ENCODE measurements at places on chromosomes 6 and 20.

DNA sequence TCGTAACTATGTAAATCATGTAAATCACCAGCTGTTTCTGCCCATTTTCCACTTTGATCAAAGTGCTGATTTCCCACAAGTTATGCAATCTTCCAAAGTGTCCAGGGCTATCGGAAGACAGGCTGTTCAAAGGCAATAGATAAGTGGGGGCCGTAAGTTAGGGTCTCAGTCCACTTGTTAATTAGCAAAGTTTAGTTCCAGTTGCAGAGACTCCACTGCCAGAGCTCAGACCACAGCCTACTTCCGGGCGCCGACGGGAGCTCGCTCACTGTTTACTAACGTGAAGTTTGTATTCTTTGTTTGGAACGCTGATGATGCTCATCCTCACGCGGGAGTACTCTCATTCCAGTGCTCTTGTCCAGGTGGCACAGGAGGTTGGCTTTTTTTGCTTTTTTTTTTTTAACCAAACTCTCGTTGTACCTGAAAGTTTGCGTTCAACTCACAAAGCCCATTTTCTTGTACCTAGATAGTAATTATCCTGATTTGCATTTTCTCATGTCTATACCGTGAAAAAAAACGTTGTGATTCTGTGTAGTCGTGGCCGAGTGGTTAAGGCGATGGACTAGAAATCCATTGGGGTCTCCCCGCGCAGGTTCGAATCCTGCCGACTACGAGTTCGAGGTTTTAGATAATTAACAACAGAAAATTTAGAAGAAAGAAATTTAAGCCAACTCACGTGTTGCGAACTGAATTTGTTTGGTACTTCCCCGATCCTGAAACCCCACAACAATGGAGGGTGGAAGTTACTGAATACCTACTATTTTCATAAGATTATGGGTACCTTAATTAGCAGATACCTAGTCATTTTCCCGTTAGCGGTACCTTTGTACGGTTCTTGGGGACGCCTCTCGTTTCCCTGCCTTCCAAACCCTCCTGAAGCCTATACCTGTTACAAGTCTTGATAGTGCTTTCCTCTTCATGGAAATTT is 29.9 kb upstream of the ZNF184 start:
- DNase-seq, result peak; percentile 35

- no peak for DNase-seq
Measured at GRCh38 chr6:170132011-170132521, 158.8 kb downstream of the DLL1 start.

DNA sequence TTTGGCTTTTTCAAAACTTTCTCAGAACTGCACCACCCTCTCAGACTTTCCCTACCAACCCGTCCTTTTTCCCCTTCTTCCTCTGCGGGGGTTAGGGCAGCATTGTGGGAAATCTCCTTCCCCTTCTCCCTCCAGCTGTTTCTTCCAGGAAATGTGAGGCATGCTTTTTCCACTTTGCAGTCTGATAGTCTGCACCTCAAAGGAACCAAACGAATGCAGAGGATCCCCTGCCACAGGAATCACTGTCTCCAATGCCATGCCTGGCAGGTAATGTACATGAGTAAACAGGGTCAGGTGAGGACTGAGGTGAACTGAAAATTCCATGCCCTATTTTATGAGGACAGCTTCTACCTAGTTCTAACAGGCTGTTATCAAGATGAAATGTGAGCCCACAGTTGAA is 218.4 kb downstream of the BCAS1 start:
- no peak for DNase-seq

- DNase-seq, result no peak
Measured at GRCh38 chr6:99147206-99147605, 199.5 kb upstream of the FBXL4 start.

DNA sequence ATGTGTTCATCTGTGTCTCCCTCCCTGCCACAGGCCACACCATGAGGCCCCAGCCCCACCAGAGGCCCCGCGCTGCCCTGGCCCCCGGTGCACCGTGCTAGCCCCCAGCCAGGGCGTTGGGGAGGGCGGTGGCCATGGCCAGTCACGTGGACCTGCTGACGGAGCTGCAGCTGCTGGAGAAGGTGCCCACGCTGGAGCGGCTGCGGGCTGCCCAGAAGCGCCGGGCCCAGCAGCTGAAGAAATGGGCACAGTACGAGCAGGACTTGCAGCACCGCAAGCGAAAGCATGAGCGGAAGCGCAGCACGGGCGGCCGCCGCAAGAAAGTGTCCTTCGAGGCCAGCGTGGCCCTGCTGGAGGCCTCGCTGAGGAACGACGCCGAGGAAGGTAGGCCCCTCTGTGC is 30.3 kb downstream of the PPP1R16B start:
- DNase-seq, result no peak

GRCh38 chr20:62122654-62123449 is 577 bp downstream of the LSM14B start:
- DNase-seq, result peak; percentile 63

DNA sequence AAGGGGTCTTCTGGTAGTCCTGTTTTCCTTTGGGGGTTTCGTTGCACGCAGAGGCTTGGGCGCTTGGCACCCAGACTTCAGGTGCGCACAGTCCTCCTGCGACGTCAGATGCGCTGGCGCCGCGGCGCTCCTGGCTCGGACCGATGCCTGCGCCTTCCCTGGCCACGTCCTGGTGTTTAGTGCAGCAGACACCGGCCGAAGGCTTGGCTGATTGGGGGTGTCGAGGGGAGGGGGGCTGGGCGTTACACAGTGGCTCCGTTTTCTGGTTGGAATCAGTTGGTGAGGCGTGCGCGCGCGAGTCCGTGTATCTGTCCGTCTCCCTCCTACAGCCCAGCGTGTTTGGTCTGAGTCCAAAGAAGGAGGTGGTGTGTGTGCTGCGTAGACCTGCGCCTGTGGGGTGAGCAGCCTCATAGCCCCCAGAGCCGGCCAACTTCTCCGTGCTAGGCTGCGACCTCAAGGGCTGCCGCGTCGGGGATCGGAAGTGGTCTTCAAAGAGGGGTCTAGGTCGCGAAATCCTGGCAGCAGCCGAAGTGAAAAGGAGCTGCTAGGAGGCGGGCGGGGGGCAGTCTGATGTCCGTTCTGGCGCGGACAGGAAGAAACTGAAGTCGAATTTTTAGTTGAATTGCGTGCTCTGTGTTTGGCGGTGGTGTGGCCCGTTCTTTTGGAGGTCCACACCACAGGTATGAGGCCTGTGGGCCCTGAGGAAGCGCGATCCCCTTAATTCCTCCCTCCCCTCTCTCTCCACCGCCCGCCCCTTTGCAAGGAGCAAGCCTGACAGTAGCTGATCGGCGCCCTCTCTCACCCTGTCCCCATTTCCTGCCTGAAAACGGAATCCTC is 1.5 kb downstream of the SYNDIG1 start:
- DNase-seq, result no peak

DNA sequence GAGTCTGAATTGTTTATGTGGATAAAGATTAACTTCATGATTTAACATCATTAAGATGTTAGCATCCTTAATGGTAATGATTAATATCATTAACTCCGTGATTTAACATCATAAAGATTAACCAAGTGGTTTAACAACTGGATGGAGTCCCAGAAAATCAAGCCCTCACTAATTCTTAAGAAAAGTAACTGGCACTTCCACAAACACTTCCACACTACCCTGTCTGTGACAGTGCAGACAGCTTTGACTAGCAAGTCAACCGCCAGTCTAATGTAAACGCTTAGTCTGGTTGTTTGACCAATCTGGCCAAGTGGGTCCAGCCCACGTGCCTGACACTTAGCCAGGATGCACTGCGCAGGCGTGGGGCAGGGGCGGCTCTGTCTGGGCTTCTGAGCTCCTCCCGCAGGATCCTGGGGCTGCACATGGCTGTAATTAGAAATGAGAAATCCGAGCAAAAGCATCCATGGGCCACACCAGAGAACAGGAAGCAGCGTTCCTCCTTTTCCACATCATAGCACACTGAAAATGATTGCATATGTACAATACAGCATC is 424.2 kb downstream of the FOXA2 start:
- no peak for DNase-seq

- no peak for DNase-seq
Measured at GRCh38 chr6:24664046-24664987, 2.4 kb downstream of the TDP2 start.

DNA sequence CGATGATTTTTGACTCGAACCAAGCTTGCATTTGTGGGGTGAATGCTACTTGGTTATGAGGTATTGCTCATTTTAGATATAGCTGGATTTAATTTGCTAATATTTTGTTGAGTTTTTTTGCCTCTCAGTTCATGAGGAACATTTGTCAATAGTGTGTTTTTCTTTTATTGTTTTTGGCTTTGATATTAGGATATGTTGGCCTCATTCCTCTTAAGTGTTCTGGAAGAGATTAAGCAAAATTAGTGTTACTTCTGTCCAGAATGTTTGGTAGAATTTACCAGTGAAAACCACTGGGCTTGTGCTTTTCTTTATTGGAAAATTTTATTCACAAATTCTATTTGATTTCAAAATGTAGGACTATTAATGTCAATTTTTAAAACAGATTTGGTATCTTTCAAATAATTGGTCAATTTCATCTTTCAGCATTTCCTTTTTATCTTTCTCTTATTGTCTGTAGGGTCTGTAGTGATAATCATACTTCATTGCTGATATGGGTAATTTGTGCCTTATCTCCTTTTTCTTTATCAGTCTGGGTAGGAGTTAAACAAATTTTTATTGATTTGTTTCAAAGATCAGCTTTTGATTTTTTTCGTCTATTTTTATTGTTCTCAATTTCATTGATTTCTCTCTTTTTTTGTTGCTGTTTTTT is 14.1 kb downstream of the AIG1 start:
- no peak for DNase-seq
